ENCODE measurements at places on chromosomes 7 and 10.
A peak's percentile ranks its signal among the peaks of the same experiment; 100 is the strongest.

DNA sequence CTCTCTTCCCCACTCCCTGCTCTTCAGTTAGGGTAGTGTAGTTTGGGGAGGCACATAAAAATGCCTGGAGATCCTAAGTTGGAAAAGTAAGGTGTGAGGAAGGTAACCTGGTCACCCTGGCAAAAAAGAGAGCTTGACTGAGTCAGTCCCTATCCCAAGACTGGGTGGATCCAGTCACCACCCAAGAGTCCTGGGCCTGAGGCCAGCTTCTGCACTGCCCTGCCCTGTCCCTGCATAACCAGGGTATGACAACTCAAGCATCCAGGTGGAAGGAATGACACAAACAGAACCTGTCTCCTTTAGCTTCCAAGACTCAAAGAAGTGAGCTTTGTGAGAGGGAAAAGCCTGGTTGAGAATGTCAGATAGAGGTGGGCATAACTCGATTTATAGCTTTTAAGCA lies 26.9 kb upstream of the SORBS1 start:
- no peak for DNase-seq

- DNase-seq, result peak; percentile 84
Measured at GRCh38 chr7:101538596-101539459, 90.3 kb downstream of the MYL10 start.

GRCh38 chr10:102208311-102209035 lies 17.6 kb upstream of the ELOVL3 start:
- no peak for DNase-seq

DNA sequence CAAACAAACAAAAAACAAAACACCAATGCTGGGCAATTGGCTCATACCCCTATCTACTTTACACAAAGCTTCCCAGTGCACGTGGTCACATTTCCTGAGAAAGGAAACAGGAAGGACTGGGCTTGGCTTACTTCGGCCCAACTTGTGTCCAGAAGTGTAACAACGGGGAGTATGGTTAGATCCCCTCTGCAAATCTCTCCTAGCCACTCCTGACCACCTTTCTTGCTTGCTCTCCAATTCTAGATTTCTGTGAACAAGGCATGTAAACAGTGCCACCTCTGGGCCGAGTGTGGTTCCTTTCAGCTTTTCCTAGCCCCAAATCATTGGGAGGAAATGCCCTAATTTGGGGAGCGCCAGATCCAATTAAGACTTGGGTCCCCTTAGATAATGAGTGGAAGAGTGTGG lies 21.0 kb upstream of the FRAT2 start:
- DNase-seq, result peak; percentile 24

DNA sequence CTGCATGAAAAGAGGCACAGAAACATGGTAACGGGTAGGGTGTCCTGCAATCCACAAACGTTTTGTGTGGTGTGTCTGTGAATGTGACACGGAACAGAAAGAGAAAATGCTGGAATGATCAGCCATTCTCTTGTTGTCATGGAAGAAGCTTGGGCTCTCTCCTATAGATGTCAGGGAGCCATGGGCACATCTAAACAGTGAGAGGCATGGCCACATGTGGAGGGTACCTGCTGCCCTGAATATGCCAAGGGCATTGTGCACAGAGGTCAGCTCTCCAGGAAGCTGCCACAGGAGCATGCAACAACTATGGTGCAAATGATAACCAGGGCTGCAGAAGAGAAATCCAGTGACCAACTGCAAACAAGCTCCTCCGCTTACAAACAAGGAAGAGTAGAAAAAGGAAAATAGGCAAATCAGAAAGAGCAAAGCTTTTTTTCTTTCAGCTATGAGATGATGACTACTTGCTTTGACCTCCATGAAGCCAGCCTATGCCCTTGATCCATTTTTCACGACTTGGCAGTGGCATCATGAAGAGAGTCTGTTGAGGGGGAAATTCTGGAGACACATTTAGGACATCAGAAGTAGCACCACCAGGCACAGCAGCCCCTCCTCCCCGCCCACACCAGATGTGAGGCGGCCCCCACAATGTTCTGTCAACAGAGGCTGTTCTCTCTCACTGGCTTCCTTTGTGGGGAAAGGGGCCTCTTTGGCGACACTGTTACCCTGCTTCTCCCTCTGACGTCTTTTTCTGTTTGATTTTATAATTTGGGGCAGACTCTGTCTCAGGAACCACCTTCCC lies 4.8 kb upstream of the PDE1C start:
- no peak for DNase-seq

- DNase-seq, result no peak
Measured at GRCh38 chr10:93438613-93439253, 43.4 kb downstream of the MYOF start.

DNA sequence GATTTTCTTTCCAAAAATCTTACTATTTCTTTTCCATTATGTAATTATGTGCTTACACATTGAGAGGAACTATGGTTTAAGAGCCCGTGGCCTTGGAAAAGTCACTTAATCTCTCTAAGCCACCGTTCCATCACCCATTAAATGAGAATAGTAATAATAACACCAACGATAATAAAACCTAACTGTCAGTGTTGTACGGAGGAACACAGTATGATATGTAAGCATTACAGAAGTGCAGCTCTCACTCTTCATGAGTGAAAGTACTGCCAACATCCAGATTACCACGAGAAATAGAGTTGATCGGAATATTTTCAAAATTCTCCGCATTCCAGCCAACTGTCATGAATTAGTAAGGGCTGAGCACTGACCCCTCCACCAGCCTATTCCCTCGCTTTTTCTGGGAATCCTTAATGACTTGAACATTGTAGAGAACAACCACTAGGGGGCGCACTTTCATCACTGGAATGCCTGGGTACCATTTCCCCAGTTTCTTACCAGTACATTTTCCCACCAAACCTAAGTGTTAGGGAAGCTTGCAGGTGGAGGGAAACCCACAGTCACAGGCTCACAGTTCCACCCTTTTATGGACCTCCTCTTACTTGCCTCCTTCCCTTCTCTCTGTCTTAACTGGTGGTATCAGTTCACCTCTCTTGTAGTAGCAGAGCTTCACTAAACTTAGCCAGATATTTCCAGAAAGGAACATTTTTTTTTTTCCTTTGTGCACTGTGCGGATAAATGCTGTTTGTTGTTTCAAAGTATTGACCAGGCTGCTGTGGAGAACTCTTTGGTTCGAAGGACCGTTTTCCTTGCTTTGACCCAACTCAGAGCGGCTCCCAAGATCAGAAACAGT lies 27.8 kb downstream of the NKX2-3 start:
- peak; percentile 66 for DNase-seq

DNA sequence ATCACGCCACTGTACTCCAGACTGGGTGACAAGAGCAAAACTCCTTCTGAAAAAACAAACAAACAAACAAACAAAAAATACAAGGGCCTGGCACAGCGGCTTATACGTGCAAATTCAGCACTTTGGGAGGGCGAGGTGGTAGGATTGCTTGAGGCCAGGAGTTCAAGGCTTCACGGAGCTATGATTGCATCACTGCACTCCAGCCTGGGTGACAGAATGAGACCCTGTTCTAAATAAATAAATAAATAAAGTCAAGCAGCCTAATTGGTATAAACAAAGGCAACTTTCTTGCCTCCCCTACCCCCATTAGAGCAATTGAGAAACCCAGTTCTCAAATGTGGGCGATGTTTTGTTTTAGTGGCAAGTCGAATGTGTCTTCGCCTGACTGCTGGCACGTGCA lies 26.3 kb upstream of the KPNA7 start:
- DNase-seq, result no peak

GRCh38 chr7:135189221-135189662 lies 18.7 kb upstream of the CYREN start:
- DNase-seq, result no peak

GRCh38 chr7:101728128-101728527 lies 89.3 kb upstream of the CUX1 start:
- DNase-seq, result no peak

GRCh38 chr7:13921062-13921461 lies 68.4 kb downstream of the ETV1 start:
- no peak for DNase-seq

GRCh38 chr10:30207485-30208052 lies 141.5 kb downstream of the MTPAP start:
- no peak for DNase-seq

DNA sequence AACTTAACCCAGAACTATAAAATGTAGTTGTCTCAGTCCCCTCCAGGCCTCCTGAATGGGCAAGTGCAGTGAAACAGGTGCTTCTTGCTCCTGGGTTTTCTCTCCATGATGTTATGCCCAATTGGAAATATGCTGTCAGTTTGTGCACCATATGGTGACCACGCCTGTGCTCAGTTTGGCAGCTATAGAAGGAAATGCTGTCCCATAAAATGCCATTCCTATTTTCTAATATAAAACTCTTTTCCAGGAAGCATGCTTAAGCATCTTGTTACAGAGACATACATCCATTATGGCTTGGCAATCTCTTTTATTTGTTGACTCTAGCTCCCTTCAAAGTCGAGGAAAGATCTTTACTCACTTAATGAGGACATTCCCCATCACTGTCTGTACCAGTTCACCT lies 45.2 kb downstream of the FGFBP3 start:
- DNase-seq, result no peak

GRCh38 chr10:58299580-58299979 lies 30.6 kb downstream of the CISD1 start:
- peak; percentile 66 for DNase-seq

GRCh38 chr7:141992156-141992555 lies 3.5 kb upstream of the MGAM start:
- no peak for DNase-seq

GRCh38 chr10:49168171-49168540 lies 20.0 kb downstream of the TMEM273 start:
- DNase-seq, result no peak

- no peak for DNase-seq
Measured at GRCh38 chr7:22622116-22622785, 104.7 kb upstream of the IL6 start.

DNA sequence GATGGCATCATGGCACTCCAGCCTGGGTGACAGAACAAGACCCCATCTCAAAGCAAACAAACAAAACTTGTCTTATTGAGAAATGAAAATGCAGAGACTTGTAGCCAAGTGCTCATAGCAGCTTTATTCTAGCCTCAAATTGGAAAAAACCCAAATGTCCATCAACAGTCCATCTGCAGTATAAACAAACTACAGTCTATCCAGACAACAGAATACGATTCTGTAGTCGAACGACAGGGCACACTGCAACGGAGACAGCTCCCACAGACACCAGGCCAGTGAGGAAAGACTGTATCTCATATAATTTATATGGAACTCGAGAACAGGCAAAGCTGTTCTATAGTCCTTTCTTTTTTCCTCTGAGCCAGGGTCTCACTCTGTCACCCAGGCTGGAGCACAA lies 40.8 kb upstream of the SUN1 start:
- no peak for DNase-seq

- DNase-seq, result no peak
Measured at GRCh38 chr10:65204999-65205398, 1683.8 kb downstream of the REEP3 start.

- no peak for DNase-seq
Measured at GRCh38 chr10:125171402-125172306, 11.3 kb upstream of the CTBP2 start.

Measured in AG08395 (cell line).